ENCODE measurements at places on chromosomes 2 and 18.
A peak's percentile ranks its signal among the peaks of the same experiment; 100 is the strongest.

GRCh38 chr2:234076451-234076850 lies 25.9 kb downstream of the SPP2 start:
- no peak for DNase-seq

DNA sequence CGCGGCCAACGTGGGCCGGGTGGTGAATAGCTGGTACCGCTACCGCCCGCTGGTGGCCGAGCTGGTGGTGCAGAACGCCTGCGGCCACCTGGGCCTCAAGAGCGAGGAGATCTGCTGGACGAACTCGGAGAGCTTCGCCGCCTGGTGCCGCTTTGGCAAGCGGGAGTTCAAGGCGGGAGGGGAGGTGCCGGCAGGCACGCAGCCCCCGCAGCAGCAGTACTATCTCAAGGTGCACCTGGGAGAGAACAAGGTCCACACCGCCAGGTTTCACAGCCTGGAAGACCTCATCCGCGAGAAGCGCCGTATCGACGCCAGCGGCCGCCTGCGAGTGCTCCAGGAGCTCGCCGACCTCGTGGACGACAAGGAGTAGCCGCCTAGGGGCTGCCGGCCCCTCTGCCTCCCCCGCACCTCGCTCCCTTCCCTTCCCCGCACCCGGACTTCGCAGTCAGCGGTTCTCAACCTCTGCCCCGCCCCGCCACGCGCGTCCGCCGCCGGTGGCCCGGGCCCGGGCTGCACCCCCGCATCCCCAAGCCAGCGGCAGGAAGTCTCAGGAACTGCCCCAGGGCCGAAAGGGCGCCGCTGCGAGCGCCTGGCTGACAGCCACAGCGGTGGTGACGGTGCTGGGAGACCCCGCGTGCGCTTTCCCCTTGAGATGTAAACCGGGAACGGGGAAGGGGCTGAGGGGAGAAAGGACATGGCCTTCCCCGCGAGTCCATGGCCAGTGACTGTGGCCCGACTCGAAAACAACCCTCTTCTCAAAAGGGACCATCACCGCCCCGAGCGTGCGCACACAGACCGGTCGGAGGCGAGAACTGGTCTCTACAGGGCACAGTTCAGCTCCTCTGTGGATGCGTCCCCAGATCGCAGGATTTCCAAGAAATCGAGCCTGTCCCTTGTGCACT lies 2.2 kb downstream of the LRATD1 start:
- peak; percentile 40 for DNase-seq

- DNase-seq, result no peak
These were observed 750 bp upstream of the RMP24 start for GRCh38 chr18:35971661-35972196.

DNA sequence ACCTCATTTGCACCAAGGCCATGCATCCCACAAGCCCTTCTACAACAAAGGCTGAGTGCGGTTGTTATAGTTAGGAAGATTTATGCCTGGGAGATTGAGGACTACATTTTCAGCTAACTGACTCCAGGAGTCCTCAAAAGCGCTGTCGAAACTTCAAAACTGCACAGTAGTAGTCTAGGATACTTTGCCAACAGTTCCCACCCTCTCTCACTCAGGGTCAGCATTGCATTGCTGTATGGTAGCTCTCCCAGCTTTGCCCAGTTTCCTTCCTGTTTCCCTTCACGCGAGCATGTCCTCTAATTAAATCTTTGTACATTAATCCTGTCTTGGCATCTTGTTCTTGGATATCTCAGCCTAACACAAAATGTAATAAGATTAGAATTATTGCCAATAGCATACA lies 420.6 kb upstream of the UBE2E3 start:
- no peak for DNase-seq

DNA sequence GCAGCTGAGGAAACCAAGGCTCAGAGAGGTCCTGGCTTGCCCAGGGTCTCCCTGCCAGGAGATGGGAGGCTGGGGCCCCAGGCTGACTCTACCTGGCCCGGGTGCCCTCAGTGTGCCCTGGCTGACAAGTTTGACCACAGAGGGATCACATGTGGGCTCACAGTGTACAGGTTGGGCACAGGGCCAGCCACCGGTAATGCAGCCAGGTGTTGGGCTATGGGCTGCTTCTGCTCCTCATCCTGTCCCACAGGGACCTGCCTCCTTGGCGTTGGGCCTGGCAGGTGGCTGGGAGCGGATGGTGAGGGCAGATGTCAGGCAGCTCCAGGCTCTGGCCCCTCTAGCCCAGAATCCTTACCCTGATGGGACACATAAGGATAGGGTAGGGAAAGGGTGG lies 250.5 kb downstream of the LOXHD1 start:
- no peak for DNase-seq

DNA sequence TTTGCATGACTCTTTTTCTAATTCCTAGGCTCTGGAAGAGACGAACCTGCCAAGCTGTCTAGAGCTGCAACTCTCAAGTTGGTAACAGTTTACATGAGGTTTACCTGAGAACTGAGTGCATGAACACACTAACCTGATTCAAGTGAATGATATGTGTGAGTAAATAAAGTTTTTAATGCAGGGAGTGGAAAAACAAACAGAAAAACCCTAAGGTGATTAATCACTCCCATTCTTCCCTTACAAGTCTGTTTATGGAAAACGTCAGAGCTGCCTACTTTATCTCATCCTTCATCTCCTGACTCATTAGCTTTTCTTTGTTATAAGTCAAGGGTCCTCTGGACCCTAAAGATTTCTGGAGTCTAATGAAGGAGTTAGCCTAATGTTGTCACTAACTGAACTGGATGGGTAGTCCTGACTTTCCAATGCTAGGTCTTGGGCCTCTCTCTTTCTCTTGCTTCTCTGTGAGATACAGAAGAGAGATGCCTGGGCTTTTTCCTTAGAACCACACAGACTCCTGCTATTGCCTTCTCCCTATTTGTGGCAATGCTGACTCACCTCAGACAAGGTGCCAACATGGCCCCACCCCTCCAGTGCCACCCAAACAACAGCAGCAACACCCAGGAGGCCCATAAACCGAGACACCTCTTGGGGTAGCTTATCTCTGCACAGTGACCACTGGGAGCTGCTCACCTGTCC lies 952.4 kb downstream of the EPHA4 start:
- DNase-seq, result no peak

DNA sequence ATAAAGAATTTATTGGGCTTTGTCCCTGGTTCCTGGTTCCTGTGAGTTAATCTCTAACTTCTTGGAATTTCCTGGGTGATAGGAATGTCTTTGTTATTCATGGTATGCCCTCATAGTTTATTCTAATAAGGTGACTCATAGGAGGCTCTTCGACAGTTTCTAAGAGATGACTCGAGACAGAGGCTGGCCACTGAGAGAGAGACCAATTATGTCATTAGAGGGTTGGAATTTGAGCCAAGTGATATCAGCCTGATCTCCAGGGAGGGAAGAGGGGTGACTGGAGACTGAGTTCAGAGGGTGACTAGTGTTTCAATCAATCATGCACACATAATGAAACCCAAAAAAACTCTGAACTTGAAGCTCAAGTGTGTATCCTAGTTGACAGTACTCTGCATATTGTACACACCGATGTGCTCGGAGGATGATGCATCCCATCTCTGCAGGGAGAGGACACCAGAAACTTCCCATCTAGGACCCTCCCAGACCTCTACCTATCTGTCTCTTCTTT lies 185.7 kb downstream of the MTCL1 start:
- DNase-seq, result no peak

GRCh38 chr2:28956890-28957289 lies 24.2 kb upstream of the TOGARAM2 start:
- DNase-seq, result no peak

DNA sequence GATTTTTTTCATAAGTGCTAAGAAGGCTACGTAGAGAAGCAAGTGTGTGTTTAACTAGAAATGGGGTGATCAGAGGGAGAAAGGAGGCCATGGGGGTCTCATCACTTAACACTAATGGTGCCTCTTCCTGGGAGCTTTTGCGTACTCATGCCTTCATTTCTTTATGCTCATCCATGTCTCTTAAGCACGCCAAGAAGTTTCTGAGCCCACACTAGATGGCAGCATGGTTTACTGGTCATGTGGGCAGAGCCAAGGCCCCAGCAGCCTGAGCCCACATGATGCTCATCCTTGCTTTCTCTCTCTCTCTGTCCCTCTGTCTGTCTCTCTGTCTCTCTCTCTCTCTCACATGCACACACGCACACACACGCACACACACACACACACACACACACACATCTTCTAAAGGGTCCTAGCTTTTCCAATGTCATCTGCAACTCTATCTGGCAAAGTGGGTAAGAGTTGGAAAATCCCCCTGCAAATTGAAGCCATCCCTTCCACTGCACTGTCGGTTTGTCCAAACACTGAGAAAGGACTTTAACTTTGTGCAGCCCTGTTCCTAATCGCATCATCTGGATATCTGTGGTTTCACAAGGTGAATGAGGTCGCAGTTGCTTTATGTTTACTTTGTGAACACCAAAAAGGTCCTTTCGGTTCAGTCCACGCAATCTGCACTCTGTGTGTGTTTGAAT lies 137.1 kb upstream of the CCDC68 start:
- DNase-seq, result no peak

GRCh38 chr2:221504905-221505304 lies 67.2 kb downstream of the EPHA4 start:
- no peak for DNase-seq

- no peak for DNase-seq
These were observed 30.3 kb downstream of the ASAP2 start for GRCh38 chr2:9236867-9237266.

- no peak for DNase-seq
These were observed 786 bp downstream of the POLE4 start for GRCh38 chr2:74959106-74959751.

DNA sequence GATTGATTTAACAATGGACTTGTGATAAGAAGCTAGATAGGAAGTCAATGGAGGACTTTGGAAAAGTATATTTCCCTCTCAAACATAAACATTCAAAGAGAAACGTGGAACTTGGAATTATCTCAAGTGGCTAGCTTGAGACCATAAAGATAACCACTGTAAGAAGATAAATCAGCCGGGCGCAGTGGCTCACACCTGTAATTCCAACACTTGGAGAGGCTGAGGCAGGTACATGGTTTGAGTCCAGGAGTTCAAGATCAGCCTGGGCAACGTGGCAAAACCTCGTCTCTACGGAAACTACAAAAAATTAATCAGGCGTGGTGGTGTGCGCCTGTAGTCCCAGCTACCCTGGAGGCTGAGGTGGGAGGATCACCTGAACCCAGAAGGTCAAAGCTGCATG lies 405.9 kb upstream of the ACVR2A start:
- DNase-seq, result no peak

DNA sequence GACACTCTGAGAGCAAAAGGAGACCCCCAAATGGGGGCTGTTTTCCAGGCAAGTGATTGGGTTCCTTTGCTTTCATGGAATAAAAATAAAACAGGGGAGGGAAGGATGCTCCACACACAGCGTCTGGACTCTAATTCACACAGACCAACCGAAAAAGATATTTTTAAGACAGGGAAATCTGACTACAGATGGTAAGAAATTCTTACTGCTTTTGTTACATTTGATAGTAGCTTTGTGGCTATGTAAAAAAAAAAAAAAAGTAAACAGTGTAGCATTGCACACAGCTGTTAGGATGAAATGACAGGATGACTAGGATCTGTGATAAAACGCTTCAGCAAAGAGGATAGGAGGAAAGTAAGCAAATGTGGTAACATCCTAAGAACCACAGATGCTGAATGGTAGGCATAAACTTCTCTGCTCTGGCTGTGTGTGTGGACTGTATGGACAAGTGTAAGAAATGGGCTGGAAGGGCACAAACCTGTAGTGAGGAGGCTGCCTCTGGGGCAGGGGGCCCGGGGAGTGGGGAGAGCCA lies 207.6 kb downstream of the ANAPC1 start:
- DNase-seq, result no peak

GRCh38 chr2:84996909-84997308 lies 25.9 kb downstream of the KCMF1 start:
- no peak for DNase-seq

DNA sequence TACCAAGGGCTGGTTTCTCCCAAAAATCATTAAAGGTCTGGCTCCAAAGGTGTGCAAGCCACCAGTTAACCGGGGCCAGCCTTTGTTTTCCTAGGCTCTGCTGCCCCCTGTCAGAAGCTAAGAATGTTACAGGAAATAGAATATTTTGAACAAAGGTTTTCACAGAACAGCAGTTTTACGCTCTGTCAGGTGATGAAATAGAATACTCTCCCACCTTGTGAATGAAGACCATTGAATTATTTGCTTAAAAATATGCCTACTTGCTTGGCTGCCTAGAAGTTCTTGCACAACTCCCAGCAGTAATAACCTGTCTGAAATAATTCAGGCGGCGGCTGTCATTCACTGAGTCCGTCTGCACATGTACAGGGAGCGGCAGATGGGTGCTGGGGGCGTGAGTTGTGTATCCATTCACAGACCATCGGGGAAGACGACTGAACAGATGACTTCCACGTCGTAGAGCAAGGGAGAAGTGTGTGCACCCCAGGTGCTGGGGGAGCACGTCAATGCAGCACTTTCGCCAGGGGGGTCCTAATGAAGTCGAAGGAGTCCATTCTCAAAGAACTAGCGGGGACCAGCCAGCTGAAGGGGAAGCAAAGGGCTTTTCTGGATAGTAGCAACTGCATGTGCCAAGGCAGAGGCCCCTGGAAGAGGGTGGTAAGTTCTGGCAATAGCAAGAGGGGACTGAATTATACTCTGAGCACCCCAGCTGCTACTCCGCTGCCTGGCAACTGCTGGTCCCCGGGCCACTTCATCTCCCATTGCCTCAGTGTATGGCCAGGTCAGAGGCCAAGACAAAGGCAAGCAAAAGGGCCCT lies 56.1 kb downstream of the SF3B1 start:
- DNase-seq, result peak; percentile 75

DNA sequence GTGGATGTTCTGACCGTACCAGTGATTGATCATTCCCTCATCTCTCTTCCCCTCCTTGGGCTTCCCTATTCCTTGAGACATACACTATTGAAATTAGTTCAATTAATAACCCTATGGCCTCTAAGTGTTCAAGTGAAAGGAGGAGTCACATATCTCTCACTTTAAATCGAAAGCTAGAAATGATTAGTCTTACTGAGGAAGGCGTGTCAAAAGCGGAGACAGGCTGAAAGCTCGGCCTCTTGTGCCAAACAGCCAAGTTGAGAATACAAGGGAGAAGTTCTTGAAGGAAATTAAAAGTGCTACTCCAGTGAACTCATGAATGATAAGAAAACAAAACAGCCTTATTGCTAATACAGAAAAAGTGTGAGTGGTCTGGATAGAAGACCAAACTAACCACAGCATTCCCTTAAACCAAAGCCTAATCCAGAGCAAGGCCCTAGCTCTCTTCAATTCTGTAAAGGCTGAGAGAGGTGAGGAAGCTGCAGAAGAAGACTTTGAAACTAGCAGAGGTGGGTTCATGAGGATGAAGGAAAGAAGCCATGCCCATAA lies 144.4 kb upstream of the LYPD6 start:
- DNase-seq, result peak; percentile 8

GRCh38 chr2:216066230-216066629 lies 15.4 kb downstream of the PECR start:
- no peak for DNase-seq

GRCh38 chr18:723541-724080 lies 11.2 kb upstream of the ENOSF1 start:
- no peak for DNase-seq

DNA sequence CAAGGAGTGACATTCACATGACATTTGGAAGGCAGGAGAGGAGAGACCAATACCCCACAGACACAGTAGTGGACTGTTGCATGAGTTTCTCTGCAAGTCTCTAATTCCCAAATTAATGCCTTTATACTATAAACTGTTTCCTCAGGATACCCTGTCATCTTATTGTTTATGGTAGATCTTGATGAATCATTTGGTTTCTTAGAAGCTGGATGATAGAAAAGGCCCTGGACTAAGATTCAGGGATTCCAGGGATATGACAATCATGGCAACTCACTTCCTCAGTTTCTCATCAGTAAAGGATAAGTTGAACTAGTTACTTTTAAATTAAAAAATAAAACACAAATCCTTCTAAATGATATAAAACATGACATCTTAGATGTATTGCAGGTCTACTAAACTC lies 292.5 kb downstream of the TDRD15 start:
- no peak for DNase-seq

GRCh38 chr2:191365089-191365488 lies 119.9 kb downstream of the MYO1B start:
- no peak for DNase-seq
